ENCODE measurements at places on chromosomes 5 and 9.

DNA sequence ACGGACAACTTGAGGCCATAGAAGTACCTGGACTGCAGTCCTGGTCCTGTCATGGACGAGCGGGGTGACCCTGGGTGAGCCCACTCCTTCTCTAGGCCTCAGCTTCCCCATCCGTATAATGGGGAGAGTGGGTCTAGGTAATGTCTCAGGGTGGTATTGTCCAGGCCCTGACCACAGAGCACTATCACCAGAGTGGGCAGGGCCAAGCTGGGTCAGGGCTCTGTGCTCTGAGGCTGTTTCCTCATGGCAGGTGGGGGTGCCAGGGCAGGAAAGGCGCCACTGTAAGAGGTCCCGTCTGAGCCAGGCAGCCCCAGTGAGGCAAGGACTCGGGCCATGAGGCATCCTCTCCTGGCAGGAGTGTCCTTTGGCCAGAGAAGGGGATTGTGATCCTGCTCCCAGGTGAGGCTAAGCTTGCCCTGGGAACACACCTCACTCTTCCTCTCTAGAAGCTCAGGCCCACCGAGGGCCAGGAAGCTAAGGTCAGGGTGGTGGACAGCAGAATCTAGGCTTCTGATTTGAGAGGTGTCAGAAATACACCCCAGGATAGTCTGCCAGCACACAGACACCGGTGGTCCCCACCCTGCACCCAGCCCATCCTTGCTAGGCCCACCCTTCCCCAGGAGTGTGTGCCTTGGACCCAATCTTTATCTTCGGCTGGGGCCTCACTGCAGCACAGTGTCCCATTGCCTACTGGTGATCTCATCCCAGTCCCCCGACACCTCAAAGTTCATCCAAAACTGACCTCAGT is 1.5 kb upstream of the MYOZ3 start:
- DNase-seq: no peak

- DNase-seq: no peak
Observed at GRCh38 chr5:9544056-9544455, 1.8 kb downstream of the SEMA5A start.

GRCh38 chr9:35490155-35490909 is 421 bp downstream of the RUSC2 start:
- DNase-seq: peak; percentile 20

- DNase-seq: no peak
Observed at GRCh38 chr9:92564504-92564903, 28.7 kb upstream of the ECM2 start.

GRCh38 chr9:115396071-115396529 is 278.1 kb upstream of the TNC start:
- no peak for DNase-seq

DNA sequence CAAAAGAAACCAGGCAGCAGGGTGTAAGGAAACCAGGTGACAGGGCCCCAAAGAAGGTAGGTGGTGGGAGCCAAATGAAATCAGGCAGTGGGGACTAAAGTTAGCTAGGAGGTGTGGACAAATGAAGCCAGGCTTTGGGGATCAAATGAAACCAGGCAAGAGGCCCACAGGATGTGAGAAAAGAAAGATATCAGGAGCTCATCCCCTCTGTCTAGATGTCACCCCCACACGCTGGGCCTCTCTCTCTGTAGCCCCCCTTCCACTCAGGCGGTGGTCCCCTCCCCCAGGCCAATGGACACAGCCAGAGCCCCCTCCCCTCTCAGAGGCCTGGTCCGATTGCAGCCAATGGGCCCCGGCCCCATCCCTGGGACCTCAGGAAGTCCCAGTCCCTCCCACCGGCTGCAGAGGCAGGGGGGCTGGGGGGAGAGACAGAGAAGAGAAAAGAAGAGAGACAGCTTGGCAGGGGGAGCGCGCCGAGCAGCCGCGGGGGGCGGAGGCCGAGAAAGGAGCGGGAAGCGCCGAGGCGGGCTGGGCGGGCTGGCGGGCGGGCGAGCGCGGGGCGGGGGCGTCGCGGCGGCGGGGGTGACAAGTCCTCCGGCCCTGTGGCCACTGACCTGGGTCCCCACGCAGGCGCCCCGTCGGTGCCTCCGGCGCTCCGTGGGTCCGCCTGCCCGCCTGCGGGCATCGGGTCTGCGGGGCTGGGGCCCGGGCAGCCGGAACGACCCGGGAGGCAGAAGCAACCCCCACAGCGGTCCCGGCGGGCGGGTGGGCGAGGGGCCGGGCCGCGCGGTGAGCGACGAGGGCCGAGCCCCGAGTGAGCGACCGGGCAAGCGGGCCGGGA is 11.9 kb downstream of the CNTFR start:
- DNase-seq: no peak

GRCh38 chr5:77427998-77428397 is 64.1 kb downstream of the WDR41 start:
- DNase-seq: no peak

DNA sequence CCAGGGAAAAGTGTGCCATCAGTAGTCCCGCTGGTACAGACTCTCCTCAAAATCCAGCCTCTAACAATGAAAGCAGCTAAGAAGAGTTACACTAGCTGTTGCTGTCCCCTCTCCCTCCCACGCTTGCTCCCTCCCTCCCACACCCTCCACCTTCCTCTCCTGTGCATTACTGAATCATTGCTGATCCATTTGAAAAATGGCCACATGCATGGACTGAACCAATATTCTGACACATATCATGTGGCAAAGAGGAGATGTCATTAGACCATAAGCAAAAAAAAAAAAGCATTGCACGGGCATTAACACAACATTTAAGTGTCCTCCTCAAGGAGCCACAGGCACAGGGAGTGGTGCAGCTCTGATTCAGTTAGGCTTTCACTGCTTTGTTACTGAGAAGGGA is 37.9 kb downstream of the LHFPL2 start:
- DNase-seq: peak; percentile 13

DNA sequence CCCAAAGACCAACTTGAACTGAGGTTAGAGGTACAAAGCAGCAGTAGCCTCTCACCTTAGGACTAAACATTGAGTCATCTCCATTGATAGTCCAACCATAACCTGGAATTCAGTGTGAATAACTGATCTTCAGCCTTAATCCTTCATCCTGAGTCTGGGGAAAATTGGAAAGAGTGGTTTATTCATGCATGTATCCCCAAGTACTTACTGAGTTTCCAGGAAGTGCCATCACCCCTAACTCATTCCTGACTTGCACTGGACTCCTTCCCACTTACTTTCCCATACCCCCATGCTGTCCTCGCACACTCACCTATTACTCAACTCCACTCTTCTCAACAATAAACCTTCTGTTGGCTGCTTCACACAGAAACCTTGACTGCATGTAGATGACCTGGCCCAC is 161.4 kb upstream of the ZNF462 start:
- no peak for DNase-seq

GRCh38 chr9:11872471-11872870 is 820.7 kb upstream of the TYRP1 start:
- no peak for DNase-seq

DNA sequence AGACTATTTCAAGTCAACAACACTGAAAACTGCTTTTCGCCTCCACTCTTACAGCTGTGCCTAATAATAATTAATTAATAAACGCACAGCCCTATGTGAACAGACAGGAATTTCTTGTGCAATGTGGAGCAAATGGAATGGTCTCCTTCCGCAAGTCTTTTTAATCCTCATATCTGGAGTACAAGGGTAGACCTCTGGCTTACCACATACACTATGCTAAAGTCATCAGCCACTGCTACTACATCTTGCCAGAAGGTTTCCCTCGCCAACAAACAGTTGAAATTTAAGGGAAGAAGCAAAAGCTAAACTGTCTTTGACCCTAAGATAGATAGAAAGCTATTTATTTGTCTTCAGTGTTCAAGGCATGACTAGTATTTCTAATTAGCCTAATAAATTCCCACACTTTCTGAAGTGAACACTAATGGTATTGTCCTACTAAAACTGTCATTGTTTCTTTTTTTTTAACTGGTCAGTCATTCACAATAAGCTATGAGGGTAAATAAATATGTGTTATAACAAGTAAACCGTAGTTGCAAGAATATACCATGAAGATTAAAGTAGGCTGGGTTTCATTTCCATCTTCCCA is 63.9 kb downstream of the GOLPH3 start:
- DNase-seq: no peak

- DNase-seq: no peak
Observed at GRCh38 chr5:98042961-98043360, 730.5 kb upstream of the RGMB start.

GRCh38 chr9:113573046-113573958 is 109.8 kb downstream of the RGS3 start:
- no peak for DNase-seq

GRCh38 chr5:6365142-6365976 is 13.0 kb downstream of the MED10 start:
- no peak for DNase-seq

- DNase-seq: no peak
Observed at GRCh38 chr9:34318163-34318790, 10.8 kb downstream of the KIF24 start.

DNA sequence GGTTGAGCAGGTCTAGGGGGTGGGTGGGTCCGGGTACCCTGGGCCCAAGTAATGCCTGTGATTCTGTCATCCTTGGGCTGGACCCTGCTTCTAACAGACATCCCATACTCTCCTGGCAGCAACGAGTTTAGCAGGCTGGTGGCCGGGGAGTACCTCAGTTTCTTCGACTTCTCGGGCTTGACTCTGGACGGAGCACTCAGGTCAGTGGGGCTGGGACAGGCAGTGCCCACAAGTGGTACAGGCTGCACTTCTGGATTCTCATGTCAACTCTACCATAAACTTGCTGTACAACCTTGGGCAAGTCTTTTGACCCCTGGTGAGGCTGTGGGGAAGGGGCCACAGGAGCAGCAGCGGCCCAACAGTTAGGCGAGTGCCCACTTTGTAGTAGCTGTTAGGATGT is 21.8 kb downstream of the PSD2 start:
- DNase-seq: no peak

DNA sequence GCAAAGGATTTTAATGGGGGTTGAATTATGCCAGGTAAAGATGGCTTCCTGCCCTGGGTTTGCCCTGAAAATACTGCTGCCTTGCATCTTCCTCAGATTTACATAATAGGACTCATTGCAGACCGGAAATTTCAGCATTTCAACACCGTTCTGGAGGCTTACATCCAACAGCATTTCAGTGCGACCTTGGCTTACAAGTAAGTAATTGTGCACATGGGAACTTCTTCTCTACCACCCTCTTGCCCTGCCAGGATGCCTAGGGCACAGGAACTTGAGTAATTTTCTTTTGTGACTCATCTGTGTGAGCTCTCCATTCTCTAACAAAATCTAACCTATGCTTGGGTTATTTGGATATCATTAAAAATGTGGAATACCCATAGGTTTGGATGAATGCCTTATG is 80.2 kb downstream of the DOCK2 start:
- DNase-seq: peak; percentile 92

- DNase-seq: no peak
Observed at GRCh38 chr9:76018235-76018634, 127.8 kb downstream of the PCSK5 start.

Measured in inflammatory macrophage treated with lipopolysaccharide for 4 hours (primary cell).